Activated T-cell treated with anti-CD3 and anti-CD28 coated beads, Interleukin-2, amount 50 U/mL, for 72 hours (primary cell): ENCODE measurements at places on chromosomes 6 and 20.
A peak's percentile ranks its signal among the peaks of the same experiment; 100 is the strongest.

GRCh38 chr6:99780556-99780885 lies 173.9 kb downstream of the PRDM13 start:
- DNase-seq = no peak

GRCh38 chr20:7463290-7463689 lies 477.0 kb downstream of the HAO1 start:
- DNase-seq = no peak

DNA sequence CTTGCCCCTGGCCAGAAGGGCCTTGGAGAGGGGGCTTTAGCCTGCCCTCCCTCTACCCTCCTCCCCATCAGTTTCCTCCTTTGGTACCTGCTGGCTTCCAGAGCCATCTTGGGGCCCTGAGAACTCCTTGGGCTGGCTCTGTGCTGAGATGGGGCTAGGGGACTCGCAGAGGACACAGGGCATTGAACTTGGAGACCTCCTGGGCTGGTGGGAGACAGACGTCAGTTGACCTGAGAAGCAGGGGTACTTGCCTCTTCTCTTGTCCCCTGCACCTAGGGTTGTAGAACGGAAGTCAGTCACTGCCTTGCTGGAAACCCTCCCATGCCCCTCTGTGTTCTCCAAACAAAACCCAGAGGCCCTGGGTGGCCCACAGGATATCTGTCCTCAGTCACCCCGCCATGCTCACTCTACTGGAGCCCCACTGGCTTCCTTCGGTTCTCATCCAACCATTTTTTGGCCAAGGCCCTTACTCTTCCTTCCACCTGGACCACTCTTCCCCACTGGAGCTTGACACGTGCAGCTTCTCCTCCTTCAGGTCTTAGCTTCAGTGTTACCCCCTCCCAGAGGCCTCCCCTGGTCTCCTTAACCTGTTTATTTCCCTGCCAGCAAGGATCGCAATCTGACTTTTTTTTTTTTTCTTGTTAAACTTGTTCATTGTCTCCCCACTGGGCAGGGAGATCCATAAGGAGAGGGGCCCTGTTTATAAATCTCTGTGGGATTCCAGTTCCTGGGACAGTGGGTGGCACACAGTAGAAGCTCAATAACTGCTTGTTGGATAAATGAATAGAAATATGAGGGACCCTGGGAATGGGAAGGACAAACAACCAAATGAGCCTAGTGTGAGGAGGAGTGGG lies 971 bp downstream of the RBCK1 start:
- DNase-seq = peak; percentile 41

- no peak for DNase-seq
Measured at GRCh38 chr20:63543733-63544132, 3.8 kb downstream of the SRMS start.

DNA sequence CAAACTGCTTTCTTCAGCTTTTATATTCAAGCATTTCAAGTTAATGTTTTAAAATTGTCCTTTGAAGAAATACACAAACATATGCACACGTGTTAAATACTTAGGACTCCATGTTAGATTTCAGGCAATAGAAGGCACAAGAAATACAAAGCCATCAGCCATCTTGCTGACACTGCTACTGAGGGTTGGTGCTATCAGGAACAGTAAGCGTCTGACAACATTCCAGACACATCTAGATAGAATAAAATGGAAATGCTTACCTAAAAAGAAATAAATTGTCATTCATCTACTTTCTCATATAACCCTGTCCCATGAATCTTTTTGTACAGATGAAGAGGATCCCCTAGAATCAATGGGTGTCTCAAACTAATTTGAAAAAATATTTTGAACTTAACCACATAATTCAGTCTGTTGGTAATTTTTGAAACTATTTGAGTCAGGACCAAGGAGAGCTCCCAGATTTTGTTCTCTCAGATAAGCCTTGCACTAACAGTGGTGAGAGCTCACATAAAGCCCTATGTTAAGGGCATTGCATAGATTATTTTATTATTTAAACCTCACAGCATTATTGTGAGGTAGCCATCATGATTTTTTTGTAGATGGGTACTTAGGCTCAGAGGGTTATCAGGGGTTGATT lies 631.1 kb upstream of the POU3F2 start:
- no peak for DNase-seq

DNA sequence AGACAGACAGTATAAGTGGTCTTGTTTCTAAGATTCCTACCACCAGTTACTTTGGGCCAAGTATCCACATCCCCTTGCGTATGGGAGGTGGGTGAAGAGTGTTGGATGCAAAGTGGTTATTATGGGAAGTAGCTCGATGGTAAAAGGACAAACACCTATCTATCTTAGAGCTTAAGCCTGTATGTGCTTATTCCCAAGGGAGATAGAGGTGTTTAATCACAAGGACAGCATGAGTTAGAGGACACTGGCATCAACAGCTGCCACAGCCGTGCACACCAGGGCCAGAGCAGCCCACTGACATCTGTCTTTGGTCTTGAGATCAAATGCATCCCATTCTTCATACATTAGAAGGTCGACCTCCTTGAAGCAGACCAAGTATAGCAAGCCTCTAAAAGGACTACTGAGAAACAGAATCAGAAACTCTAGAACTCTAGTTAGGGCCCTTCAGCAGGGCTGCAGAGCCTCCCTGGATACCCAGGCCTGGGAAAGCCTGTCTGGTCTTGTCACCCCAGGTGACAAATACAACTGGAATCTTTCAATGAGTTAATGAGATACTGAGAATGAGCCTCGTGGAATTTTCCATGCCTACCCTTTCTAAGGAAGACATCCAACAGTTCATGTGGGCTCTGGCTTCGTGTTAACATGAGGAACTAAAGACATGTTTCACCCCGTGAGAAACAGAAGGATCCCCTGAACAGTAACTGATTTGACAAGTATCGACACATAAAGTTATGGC lies 28.7 kb downstream of the TXNDC5 start:
- DNase-seq = no peak

- no peak for DNase-seq
Measured at GRCh38 chr20:4854561-4854901, 132.8 kb downstream of the PRND start.

GRCh38 chr6:42367353-42368011 lies 84.2 kb downstream of the TRERF1 start:
- DNase-seq = peak; percentile 43

- no peak for DNase-seq
Measured at GRCh38 chr20:17557675-17558006, 12.2 kb upstream of the DSTN start.
